Left lung (tissue), 14 donors: ENCODE measurements at places on chromosomes 1 and 21.

- no peak for DNase-seq
Observed at GRCh38 chr1:11753555-11754208, 8.3 kb upstream of the C1orf167 start.

DNA sequence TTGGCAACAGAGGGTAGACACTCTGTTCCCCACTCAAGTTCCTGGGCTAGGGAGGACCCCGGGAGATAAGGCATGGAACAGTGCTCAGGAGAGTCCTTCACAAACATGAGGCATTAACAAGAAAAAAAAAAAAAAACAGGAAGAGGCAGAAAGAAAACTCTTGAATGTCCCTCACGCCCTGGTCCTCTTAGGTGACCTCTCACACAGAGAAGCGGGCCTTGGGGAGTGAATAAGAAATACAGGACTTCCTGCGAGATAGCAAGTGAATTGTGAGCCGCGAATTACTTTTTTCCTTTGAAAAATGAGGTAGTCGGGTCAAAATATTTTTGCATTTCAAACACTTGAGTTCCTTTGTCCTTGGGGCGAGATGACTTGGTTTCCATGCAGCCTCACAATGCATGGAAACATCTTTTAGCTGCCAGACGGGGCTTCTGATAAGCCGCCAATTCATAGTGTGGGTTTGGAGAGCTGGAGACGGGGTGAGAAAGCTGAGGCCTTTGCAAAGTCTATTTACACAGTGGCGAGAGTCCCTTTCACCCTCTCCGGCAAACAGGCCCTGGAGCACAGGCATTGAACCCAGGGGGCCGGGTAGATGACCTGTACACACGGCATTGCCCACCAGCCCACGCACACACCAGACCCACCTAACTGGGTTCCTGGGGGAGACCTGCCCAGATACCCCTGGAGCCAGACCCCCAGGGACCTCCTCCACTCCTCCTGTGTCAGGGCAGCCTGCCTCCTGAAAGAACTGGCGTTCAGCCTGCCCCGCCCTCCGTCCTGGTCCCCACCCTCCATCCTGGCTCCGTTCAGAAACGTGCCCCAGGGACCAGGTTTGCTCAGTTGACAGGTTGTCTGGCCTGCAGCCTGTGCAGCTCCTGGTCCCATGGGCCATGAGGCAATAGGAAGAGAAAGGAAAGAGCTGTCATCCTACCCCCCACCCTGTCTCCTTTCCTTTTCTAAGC is 192.3 kb downstream of the PRDM16 start:
- DNase-seq = peak; percentile 46

DNA sequence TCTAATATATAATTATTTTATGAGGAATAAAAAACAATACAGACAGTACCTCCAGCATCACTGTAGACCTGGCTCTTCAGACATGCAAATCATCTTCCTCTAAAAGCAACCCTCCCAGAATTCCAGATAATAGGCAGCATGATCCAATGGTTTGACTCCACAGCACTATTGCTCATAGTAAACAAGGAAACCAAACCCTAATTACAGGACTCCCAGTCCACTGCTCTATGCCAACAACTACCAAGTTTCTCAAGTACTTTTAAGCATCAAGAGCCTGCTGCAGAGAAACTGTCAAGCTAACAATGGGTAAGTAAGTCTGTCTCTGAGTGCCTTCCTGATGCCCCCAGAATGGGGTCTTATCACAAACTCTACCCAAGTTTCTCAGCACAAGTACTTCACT is 57.2 kb downstream of the EYA3 start:
- no peak for DNase-seq

GRCh38 chr1:22314706-22315105 is 136.9 kb upstream of the ZBTB40 start:
- no peak for DNase-seq

GRCh38 chr1:118300808-118301207 is 115.8 kb upstream of the SPAG17 start:
- DNase-seq = no peak

DNA sequence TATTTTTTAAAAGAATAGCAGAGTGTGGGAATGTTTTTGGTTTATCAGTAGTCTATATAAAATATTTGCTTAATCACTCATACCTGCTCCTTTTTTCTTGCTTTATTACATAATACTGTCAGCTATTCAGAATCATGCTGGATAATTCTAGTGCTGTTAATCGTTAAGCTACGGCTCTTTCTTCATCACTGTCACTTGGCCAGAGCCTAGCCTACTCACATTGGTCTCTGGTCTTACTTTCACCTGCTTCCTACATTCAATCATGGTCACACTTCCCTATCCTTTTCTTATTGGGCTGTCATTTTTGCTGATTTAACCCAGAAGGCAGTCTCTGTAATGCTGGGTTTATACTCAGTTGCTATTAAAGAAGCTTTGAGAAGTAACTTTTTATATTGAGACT is 2.5 kb downstream of the KLHL20 start:
- DNase-seq = no peak

GRCh38 chr1:59673573-59674450 is 140.9 kb upstream of the HOOK1 start:
- DNase-seq = peak; percentile 37

DNA sequence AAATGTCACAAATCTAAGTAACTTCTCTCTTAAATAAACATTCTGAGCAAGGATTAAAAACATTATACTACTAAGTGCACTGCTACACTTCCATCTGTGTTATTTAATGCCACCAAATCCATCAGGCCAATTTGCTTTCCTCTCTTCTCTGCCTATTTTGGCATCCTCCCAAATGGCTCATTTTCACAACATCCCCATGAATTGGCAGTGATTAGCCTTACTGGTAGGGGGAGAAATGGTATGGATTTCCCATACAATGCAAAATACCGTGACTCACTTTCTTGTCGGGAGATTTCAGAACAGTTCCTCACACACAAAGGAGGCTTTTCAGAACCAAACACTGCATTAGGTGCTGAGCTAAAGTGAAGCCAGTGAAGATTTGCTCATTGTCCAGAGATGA is 195.7 kb downstream of the MIS18A start:
- DNase-seq = peak; percentile 42

DNA sequence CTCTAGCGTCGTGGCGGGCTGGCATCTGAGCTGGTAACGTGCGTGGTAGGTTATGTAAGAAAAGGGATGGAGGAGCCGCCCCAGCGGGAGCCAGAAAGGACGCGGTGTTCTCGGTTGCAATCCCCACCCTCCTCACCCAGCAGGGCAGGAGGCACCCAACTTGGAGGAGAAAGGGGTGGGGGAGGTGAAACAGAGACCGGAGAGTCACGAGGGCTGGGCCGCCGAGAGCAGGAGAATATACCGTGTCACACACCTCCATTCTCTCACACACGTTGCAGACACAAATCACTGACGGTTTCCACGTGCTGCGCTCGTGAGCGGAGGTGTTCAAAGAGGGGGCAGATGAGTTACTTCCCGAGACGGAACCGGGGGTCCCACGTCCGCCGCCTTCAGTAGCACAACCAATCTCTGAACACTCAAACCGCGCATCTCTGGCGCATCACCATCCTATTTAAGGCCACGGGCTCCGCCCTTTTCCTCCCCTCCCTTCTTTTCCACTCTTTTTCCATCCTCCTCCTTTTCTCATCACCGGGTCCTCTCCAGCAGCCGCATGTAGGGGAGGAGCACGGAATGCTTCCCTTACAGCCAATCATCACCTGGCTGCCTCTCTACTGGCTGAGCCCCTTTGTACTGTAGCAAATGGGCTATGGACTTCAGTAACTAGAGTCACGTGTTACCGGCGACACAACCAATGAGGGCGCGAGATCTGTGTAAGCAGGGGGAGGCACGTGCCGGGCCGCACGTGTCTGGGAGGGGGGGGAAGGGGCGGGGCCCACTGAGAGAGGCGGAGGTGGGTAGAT is at the start of gene CIART:
Gene CIART (plus strand): TSS at position 797 of the 800 bp plus-strand sequence. CDS start 714 bp downstream, outside the sequence.
- peak; percentile 86 for DNase-seq

GRCh38 chr1:4513685-4514084 is 140.7 kb upstream of the AJAP1 start:
- DNase-seq = no peak

DNA sequence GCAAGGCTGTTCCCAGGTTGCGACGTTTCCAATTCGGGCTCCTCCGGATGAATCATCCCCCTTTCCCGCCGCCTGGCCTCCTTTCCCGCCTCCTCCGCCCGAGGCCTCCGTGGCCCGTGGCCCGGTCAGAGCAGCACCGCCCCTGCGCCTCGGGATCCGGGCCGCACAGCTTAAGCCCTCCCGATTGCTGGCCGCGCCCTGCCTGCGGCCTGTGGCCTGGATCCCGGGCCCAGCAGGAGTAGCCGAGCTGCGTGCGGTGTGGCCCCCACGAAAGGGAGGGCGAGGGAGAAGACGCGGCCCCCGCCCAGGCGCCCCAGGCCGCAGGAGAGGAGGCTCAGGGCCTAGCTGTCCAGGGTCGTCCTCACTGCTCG is 1.0 kb downstream of the TMEM200B start:
- DNase-seq = peak; percentile 32

GRCh38 chr1:230917284-230918135 is 49.2 kb upstream of the C1orf198 start:
- DNase-seq = peak; percentile 73

- DNase-seq = no peak
Observed at GRCh38 chr21:31910074-31910470, 37.3 kb downstream of the HUNK start.

- no peak for DNase-seq
Observed at GRCh38 chr1:245039196-245039595, 115.6 kb upstream of the KIF26B start.

GRCh38 chr1:40944326-40944725 is 35.2 kb upstream of the CTPS1 start:
- no peak for DNase-seq

DNA sequence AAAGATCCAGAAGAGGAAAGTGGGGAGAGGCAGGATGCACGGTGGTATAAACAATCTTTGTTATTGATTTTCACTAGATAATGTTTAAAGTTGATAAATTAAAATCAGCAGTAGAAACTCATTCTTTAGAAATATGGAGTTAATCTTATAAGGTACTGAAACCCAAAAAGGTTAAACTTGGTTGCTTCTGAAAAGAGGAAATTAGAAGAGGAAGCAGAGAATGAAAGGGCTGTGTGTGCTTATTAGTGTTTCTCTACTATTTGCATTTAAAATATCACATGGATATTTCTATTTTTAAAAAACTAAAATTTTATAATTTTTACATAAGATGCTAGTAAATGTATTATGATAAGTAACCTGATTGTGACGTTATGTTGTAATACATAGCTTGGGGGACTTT is 24.4 kb downstream of the C1orf141 start:
- no peak for DNase-seq

DNA sequence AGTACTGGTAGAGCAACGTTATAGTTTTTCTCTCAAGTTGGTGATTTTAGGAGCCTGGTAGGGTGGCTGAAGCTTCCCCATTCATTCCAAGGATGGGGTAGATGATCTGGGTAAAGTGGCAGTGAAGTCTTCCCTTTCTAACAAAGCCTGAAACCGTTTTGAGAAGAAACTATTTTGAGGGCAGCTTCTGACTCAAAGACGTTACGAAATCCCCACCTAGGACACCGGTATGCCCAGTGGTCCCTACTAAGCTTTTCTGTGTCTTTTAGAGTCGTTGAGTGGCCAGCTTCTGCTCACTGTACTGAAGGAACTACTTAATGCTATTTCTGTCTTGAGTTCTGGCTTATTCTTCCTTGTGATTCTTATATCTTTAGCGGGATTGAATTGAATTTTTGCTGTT is 1.4 kb downstream of the WDTC1 start:
- no peak for DNase-seq

- DNase-seq = no peak
Observed at GRCh38 chr1:46130121-46130520, 2.3 kb downstream of the PIK3R3 start.

DNA sequence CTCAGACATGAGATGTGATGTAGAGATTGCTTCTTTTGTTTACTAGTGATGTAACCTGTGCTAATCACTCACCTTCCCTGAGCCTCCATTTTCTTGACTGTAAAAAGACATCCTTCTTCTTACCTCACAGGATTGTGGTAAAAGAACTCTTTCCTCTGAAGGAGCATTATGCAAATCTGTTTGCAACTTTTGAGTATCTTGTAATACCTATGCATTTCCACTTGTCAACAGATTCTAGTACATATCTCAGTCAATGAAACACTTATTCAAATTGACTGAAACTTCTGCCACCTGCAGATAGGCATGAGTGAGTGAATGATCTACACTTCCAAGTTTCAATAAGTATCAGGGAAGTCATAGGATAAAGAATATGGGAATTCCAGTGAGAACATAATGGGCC is 174.7 kb downstream of the HHIPL2 start:
- no peak for DNase-seq

DNA sequence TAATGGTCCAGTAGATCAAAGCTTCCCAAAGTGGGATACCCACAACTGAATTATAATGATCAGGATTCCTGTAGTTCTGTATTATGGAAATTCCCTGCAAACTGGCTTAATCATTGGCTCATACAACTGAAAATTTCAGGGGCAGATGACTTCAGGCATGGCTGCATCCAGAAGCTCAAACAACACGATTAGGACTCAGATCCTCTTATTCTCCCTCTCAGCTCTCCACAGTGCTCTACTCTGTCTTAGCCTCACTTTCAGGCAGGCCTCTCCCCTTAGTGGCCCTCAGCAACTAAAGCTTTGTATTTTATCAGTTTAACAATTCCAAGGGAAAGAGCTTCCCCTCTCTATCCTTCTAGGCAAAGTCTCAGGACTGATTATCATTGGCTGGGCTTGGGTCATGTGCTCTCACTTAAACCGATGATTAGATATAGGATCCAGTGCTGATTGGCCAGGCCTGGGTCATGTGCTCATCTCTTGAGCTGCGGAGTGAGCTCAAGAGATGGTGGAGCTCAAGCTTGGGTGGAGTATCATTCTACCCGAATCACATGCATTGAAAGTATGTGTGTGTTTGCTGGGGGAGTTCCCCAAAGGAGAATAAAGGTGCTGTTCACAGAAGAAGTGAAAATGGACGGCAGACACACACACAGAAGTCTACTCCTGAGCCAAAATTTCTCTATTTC is 57.9 kb upstream of the RUNX3 start:
- DNase-seq = no peak

DNA sequence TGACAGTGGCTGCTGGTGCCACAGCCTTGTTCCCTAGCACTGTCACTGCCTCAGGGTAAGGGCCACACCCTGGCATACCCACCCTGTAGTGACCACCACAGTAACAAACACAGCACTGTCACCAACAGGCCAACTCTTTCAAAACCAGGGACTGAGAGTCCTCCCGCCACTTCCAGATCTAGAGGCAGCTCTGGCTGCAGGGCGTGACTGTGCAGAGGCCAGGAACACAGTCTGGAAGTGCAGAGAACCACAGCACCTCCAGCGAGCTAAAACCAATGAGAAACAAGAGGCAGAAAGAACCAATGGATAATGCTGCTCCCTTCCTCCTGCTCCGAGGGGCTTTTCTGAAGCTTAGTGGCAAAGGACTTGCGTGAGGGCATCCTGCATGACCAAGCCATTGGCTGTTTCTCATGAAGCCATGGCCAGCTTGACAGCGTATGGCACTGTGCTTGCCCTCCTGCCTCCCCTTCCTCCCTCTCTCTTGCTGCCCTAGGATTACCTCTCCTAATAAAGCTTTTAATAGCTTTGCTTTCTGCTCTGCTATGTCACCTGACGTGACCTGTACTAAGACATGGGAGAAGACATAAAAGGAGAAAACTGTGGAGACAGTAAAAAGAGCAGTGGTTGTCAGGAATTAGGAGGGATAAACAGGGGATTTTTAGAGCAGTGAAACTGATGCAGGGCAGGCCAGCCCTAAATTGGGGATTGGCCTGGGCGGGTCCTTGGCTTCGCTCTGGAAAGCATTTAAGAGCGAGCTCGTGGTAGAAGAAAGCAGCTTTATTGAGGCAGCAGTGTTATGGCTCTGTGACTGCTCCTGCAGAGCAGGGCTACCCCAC is 7.2 kb downstream of the PARP1 start:
- DNase-seq = no peak
